ENCODE measurements at places on chromosomes 6 and 20. TPM values are rescaled to one million over a fixed set of nuclear protein-coding genes. Genes with fewer than 3 reads are reported as not detected.

Gene TSBP1
- total RNA-seq = not detected

Gene ARG1
- 0.50 TPM for total RNA-seq

Gene IRF4
- total RNA-seq = 1.6 TPM

Gene SLC17A1
- not detected for total RNA-seq

Gene SLC35F1
- total RNA-seq = 1.6 TPM

Gene PMEPA1
- total RNA-seq = 28.3 TPM

Gene LMBRD1
- 38.6 TPM for total RNA-seq

Gene DCDC2
- total RNA-seq = not detected

Gene SOBP
- 14.4 TPM for total RNA-seq

Gene DEFB121
- total RNA-seq = not detected

Gene ANGPT4
- 0.27 TPM for total RNA-seq

Gene BHLHE23
- not detected for total RNA-seq

Gene GABRR1
- not detected for total RNA-seq

Gene GUCA1A
- total RNA-seq = not detected

Gene NCOA3
- total RNA-seq = 25.2 TPM

Gene CLVS2
- 0.03 TPM for total RNA-seq

Gene GNMT
- 0.63 TPM for total RNA-seq

Gene GNAS-AS1
- 0.80 TPM for total RNA-seq

Gene REV3L
- 14.2 TPM for total RNA-seq

Gene OLIG3
- total RNA-seq = not detected

Gene TMEM170B
- 5.6 TPM for total RNA-seq

Gene CCM2L
- 7.2 TPM for total RNA-seq

Gene ATXN1
- total RNA-seq = 34.6 TPM

Gene B3GAT2
- total RNA-seq = not detected

Gene NUP43
- total RNA-seq = 27.7 TPM

Gene RNF146
- total RNA-seq = 44.9 TPM

Gene CNKSR3
- 18.8 TPM for total RNA-seq

Gene GSTA2
- total RNA-seq = not detected

Gene BPIFB1
- not detected for total RNA-seq

Gene TINAG
- 0.39 TPM for total RNA-seq

Gene ZBTB46
- total RNA-seq = 17.0 TPM

Gene KCNK17
- 1.1 TPM for total RNA-seq

Gene SMLR1
- total RNA-seq = not detected

Gene NKX2-4
- total RNA-seq = not detected

Gene FAM162B
- 2.0 TPM for total RNA-seq

Gene GJA1
- 160 TPM for total RNA-seq

Gene GTSF1L
- not detected for total RNA-seq

Gene ASF1A
- 17.1 TPM for total RNA-seq

Gene FLRT3
- total RNA-seq = 3.1 TPM

Gene SIRPD
- not detected for total RNA-seq

Gene TREML4
- total RNA-seq = not detected

Gene TLDC2
- 0.18 TPM for total RNA-seq

Gene MATN4
- total RNA-seq = not detected

Gene THBS2
- 74.8 TPM for total RNA-seq

Gene CASS4
- 0.80 TPM for total RNA-seq

Gene STMND1
- total RNA-seq = not detected

Gene GPLD1
- total RNA-seq = 1.9 TPM

Gene BMP6
- 13.4 TPM for total RNA-seq

Gene CYB5R4
- total RNA-seq = 15.8 TPM

Gene ADGRF5
- 37.4 TPM for total RNA-seq
